ENCODE measurements at places on chromosomes 7 and 10.

DNA sequence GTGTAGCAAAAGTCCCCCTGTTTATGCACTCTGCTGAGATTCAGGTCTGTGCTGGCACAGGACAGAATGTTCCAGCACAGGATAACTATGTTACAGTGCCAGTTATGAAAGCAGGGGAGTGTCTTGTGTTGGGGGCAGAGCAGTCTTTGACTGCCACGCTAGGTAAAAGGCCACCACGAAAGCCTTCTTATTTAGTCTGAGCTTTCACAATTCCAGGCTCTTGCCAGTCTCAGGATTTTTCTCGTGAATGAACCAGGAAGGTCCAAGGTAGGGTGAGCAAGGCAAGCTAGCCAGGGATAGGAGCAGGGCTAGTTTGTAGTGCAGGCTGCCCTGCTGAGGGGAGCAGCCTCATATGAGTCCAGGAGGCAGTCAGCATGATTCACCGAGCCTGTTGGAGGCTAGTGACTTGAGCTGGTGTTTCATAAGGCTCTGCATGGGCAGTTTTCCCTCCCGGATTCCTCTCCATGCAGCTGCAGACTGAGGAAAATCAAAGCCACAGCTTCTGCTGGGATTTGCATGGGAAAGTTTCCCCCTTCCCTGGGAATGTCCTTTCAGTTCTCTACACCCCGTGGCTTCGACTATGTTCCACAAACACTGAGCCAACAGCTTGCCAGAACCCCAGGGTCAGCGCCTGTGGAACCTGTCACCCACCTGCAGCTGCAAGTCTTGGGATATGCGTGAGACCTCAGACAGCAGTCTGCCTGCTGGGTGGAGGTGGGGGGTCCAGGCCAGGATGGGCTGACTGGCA is 112.3 kb downstream of the JCAD start:
- no peak for DNase-seq

DNA sequence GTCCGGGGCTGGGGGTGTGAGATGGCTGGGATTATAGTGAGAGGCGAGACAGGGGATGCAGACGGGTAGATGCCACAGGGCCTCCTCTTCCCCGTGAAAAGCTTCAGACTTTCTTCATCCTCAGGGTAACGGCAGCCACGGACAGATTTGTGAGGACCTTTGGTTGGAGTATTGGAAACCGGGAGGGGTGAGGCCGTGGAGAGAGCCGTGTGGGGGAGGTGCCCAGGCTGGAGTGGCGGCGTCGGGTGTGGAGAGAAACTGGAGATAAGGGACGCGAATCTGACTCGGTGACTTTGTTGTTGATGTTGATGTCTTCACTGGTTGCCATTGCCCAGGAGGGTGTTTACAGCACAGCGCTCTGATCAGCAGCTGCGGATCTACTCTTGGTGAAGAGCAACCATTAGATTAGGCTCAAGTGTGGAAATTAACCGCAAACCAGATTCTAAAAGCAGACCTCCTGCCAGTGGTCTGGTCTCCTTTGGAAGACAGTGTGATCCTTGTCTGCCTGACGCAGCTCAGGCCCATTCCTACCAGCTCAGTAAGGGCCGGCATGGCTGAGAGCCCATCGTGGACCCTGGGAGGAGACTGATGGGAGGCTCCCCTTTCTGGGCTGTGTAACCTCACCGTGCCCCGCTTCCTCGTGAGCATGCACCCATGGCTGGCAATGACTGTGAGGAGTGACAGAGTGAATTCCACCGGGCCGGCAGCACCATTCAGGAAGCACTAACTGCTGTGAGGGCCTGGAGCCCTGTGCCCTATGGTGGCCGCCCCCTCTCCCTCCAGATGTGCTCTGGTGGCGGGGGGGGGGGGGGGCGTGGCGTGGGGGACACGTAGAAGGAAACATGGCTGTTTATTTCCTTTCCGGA is 90.3 kb downstream of the INPP5A start:
- no peak for DNase-seq

DNA sequence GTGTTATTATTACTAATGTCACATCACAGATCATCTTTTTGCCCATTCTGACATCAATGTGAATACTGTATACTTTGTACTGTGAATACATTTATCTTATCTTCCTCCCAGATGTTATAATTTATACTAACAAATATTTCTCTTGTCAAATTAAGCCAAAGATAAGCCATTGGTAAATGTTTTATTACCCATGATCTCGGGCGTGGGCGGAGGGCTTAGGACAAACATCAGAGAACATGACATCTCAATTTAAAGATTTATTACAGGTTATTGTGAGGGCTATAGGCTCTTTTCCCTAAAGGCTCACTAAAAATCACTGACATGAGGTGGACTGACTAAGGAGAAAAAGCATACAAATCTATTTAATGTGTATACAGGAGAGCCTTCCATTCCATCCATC is 58.2 kb upstream of the DGKB start:
- no peak for DNase-seq

DNA sequence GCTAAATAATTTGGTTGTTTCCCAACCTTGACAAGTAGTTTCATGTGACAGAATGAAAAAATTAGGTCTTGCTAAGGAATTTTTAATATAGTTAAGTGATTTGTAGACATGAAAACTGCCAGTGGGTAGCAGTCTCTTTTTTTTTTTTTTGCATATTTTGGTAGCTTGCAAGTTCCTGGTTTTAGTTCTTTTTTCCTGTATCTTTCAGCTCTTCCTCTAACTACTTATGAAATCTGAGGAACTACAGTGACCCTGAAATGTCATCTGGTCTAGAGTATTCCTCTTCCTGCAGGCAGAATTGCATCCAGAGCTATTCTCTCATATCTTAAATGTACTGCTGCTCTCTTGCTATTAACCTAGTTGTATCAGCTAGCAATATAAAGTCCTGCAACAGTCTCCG is 160.4 kb downstream of the HDAC9 start:
- no peak for DNase-seq

DNA sequence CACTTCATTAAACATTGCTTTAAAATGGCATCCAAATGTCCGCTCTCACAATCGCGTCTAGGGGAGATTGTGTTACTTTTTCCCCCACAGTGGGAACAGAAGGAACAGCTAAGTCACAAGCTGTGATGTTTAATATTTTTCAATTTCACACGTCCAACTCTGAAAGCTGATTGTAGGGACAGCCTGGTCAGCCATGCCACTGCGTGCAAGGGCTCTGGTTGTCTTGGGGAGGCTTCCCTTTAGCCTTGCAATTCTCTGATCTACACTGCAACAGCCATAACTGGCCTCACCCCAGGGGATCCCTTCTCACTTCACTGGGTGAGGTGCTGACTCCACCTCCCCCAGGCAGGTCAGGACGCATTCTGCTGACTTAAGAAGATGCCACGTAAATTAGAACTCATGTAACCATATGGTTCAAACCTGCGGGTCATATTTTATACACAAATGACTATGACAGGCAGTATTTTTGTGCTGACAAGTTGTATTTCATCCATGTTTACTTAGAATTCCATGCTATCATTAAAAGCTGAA is 425.2 kb upstream of the NFE2L3 start:
- no peak for DNase-seq

DNA sequence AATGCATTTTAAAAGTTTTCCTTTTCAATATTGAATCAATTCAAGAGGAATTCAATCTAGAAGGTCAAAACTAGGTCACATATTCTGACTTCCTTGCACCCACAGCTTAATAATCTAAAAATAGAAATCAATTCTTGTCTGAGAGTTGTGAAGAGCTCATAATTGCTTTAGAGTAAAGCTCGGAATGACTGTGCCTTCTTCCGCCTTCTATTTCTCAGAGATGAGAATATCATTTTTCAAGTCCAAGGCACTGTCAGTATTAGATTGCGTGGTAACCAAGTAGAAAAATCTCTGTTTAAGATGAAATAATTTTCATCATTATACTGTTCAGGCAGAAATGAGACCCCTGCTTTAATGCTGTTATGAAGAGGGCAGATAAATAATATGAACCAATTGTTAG is 272.2 kb upstream of the NFE2L3 start:
- no peak for DNase-seq

DNA sequence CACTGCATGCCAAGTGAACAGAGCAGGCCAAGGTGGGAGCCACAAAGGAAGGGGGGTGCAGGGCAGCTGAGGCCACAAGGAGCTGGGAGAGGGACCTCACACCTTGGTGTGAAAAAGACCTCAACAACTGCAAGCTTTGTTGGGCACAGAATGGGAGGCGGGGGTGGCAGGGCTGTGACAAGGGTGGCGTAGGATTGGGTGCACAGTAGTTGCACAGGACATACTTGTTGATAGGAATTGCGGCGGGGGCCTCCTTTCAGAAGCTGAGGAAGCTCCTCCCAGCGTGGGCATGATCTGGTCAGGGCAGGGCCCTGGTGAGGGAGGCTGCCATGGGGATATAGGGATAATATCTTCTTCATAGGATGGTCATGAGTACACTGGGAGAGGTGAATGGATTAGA is 25.8 kb downstream of the POLL start:
- no peak for DNase-seq

- no peak for DNase-seq
Observed at GRCh38 chr10:673492-673891, 16.0 kb downstream of the DIP2C start.

GRCh38 chr10:2438248-2438939 is 629.0 kb upstream of the PFKP start:
- no peak for DNase-seq

GRCh38 chr7:26865094-26865388 is 651 bp upstream of the SKAP2 start:
- no peak for DNase-seq

DNA sequence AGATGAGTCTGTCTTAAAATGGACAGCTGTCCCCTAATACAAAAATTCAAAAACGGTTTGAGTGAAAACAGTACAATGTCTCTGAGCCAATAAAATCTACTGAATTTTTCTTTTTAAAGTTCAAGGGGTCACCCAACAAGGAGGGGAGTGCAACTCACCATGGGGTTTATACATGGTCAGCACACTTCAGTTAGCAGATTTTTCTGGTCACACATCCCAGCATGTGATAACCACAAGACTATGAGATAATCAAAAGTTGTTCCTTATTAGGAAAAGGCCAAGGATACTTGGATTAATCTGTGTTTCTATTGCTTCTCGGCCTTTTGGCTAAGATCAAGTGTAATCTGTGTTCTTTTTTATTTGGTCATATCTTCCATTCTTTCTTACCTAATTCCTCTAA is 31.6 kb downstream of the ABCB5 start:
- no peak for DNase-seq

GRCh38 chr10:78813526-78813925 is 255.2 kb upstream of the ZMIZ1 start:
- no peak for DNase-seq

- no peak for DNase-seq
Observed at GRCh38 chr10:64206409-64206808, 685.2 kb downstream of the REEP3 start.

DNA sequence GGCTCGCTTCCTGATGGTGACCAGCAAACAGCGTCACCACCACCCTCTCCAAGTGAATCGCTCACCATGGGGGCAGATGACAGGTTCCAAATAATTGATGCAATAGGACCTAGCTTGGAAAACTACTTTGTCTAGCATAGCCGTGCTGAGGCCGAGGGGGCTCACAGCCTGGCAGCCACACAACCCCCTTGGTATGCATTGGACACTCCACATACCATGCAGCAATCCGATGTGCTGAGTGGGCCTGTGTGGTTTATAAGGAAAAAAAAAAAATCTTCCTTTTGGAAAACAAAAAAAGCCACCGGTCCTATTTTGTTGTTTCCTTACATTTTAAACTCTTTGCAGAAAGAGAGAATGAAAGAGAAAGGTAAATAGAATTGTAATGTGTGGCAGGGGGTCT is 15.1 kb downstream of the GATA3 start:
- no peak for DNase-seq

- no peak for DNase-seq
Observed at GRCh38 chr10:19961076-19962053, 145.1 kb downstream of the PLXDC2 start.

GRCh38 chr7:43763183-43763582 is 4.7 kb downstream of the BLVRA start:
- DNase-seq: no peak

DNA sequence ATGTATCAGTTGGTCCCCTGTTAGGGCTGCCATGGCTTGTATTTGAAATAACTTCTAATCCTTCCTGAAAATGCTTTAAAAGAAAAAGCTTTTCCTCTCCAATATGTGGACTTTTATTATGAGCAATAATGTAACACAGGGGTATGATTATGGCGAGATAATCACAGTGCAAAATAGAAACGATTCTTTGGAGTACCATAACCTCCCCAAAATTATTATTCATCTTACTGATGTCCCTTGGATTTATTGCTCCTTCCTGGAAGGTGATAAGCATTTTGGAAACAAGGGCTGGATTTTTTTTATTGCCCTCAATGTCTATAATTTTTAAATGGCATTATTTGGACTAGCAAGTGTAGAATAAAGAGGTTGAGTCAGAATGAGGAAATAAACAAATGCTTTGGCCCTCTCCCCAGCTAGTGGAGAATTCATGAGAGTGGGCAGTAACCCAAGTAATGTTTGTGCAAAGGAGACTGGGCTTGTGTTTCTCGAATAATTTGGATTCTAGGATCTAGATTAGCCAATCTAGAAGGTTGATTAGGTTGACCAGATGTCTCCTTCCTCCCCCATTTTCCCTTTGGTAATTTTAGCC is 403.9 kb upstream of the CELF2 start:
- no peak for DNase-seq

DNA sequence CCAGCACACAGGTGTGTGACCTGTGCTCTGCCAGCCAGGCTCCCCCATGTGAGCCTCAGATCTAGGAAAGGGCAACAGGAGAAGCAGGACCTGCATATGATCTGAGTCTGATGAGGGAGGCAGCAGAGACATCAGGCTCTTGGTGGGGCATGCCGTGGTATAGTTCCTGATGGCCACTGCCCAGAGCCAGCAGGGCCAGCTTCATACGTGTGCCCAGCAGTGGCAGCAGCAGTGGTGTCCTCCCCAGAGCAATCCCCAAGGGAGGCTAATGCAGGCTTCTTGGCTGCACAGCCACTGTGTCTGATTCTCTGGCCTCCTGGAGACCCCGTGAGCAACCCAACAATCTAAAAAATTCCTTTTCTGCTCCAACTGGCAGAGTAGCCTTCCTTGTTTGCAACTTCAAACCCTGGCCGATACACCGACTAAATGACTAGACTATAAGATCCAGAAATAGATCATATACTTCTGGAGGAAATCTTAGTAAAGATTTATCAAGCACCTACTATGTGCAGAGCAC is 230.6 kb upstream of the ZMIZ1 start:
- DNase-seq: no peak

GRCh38 chr10:91378061-91378460 is 32.1 kb upstream of the HECTD2 start:
- peak; percentile 18 for DNase-seq

DNA sequence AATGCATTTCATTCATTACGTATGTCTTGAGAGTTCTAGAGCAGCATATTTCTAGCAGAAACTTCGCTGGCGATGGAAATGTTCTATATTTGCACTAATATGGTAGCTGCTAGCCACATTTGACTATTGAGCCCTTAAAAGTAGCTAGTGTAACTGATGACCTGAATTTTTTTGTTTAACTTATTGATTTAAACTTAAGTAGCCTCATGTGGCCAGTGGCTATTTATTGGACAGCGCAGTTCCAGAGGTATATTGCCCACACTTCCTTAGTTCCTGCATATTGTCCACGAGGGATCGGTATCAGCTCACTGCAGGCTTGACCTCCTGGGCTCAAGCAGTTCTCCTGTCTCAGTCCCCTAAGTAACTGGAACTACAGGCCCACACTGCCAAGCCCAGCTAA is 3.7 kb downstream of the PSTK start:
- DNase-seq: no peak
